MV-4-11 (cell line): ENCODE measurements at places on chromosomes 12 and 14.

DNA sequence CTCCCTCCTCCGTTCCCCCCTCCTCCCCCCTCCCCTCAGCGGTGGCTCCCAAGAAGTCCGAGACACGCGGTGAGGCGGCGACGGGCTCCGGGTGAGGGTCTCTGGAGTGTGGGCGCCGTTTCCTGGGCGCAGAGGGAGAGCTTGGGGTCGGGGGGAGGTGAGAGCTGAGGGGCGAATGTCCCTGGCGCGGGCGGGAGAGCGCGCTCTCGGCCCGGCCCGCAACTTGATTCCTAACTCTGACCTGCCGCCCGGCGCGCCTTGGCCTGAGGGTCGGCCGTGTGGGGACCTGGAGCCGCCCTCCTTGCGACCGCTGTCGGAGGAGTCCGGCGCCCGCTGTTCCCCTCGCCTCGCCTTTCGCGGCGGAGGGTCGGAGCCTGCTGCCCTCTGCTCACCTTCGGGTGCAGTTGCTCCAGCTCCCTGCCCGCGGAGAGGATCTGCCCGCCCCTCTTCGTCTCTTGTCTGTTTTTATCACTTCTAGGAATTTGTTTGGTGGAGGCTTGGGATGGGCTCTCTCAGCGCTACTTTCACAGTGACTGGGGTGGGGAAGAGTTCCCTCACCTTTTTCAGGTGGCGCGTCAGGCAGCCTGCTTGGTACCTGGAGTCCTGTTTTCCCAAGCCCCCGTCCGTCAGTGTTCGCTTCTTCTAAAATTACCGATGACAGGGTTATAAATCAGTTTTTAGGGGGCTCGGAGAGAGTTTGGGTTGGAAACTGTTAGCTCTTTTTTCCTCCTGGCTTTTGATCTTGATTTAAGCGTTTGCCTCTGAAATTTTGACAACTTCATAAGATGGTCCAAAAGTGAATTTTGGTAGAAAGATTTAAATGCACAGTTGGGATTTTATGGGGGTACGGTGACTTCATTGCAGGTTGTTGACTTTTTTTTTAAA, 495 bp downstream of the ADIPOR2 start:
- no peak for DNase-seq

- no peak for DNase-seq
Measured at GRCh38 chr14:86518298-86518697, 988.4 kb downstream of the FLRT2 start.

DNA sequence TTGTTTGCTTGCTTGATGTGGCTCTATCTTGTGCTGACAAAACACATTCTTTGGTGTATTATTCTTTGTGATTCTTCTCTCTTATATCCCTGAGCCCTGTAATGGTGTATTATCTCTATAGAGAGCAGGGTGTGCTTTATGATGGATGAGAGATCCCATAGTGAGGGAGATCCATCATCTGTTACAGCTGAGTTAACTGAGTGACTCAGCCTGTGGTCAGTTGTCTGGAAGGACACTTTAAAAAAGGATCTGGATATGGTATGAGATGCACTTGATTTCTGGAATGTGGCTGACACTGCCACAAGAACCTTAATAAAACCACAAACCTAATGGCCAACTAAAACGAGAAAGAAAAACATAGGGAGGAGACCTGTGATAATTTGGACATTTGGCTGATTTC, 461.4 kb upstream of the SYT1 start:
- no peak for DNase-seq

DNA sequence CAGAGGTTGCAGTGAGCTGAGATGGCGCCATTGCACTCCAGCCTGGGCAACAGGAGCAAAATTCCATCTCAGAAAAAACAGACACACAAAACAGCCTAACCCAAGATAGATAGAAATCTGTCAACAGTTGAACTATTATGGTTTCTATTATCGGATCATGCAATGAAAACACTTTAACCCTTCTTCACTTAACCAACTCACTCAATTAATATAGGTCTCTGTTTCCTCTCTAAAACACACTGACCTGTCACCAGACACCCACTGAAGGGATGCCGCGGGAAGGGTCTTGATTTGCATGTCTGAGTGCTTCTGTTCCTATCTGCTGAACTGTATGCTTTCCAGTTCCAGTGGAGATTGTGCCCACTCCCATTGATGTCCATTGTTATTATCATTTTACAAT, 38.0 kb upstream of the NUDT4 start:
- DNase-seq: no peak

DNA sequence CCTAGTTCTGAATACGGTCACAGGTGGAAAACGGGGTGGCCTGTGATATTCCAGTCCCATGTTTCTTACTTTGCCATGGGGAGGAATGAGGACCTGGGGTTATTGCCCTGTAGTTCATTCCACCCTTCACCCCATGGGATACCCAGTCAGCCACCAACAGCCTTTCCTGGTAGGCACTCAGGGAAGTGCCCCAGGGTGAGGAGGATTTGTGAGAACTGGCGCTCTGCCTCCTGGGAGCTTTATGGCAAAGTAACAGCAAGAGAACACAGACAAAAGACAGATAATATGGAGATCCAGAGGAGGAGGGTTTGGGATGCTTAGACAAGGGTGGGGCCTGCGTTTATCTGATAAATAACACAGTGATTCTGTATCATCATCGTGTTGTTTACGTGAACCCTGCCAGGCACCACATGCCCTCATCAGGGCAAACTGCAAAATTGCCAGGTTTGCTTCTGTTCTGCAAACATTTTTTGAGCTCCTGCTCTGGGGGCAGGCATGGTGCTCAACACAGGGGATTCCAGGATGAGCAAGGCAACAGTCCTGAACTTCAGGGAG, 223.5 kb downstream of the SLC41A2 start:
- no peak for DNase-seq

GRCh38 chr12:89736995-89737394, 28.4 kb upstream of the ATP2B1 start:
- peak; percentile 80 for DNase-seq

GRCh38 chr12:76190299-76190698, 105.8 kb upstream of the NAP1L1 start:
- DNase-seq: no peak

DNA sequence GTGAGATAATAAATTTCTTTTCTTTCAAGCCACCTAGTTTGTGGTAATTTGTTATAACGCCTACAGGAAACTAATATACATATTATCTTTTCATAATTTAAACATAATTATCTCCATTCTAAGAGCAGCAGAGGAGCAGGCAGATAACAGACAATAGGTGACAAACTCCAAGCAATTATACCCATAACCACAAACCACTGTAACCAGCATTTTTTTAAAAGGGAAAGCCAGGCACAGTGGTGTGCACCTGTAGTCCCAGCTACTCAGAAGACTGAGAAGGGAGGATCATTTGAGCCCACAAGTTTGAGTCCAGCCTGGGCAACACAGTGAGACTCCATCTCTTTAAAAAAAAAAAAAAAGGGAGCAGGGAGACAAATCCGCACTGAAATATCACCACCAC, 54.9 kb downstream of the ATF7 start:
- DNase-seq: no peak

GRCh38 chr14:68104518-68104917, 284.9 kb downstream of the RAD51B start:
- DNase-seq: no peak

- DNase-seq: peak; percentile 34
Measured at GRCh38 chr12:96170328-96170727, 23.8 kb upstream of the ELK3 start.

GRCh38 chr12:62217466-62218194, 42.6 kb upstream of the USP15 start:
- DNase-seq: no peak

DNA sequence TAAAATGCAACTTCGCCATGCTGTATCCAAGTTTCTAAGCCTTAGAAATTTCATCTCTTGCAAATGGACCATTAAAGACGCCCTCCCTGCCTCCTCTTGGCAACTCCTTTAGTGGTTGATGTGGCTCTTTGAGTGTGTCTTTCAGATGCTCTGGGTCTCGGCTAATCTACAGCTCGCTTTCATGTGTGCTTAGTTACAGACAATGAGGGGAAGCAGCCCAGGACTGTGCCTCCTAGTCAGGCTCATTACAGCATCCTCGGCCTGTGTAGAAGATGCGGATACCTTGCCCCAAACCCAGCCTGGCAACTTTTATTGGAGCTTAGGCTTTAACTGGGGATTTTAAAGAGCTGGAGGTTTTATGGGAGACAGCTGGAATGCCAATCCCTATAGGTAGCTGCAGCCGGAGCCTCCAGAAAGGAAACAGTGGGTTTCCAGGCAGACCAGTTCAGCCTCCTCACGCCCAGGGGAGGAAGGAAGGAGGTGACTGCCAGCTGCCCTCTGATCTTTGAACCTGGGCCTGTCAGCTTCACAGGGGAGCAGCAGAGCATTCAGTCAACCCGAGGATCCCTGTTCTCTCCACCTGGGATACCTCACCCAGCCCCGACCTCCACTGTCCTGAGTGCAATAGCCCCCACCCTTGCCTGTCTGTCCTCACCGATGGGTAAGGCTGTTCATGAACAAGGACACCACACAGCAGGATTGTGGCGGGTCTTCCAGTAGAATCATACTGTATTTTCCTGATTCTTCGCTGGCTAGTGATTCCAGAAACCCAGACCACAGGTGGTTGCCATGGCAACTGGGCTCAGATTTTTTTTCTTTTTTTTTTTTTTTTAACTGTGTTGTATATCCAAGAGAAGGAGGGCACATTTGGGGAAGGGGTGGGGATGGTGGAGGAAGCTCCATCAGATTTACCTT, 638.5 kb downstream of the MED13L start:
- no peak for DNase-seq

DNA sequence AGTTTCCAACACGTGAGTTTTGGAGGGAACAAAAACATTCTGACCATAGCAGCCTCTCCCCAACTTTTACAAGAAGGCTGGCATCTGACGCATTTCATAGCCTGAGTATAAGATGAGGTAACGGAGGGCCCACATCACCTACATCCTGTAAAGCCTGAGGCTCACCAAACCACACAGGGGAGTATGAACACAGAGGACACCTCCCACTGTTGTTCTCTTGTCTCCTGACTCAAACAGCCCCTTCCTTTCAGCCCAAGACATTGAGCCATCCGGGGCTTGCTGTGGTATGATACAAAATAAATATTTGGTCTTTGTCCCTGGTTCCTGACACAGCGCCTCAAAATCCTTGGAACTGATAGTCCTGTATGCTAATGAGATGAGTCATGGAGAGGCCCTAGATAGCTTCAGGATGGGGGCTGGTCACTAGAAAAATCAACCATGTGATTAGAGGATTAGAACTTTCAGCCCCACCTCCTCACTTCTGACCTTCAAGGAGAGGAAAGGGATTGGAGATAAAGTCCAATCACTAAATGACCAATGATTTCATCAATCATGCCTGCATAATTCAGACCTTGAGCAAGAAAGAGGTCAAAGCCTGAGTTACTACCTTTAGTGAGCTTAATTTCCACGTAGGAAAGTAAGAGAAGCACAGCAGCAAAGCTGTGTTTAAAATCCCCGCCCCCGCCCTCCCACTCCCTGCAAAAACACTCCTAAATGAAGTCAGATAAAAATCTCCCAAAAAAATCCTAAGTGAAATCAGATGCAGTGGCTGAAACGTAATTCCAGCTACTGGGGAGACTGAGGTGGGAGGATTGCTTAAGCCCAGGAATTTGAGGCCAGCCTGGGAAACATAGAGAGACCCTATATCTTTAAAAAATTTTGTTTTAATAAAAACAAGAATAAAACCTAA, 236.4 kb downstream of the PCNX1 start:
- peak; percentile 17 for DNase-seq

- DNase-seq: no peak
Measured at GRCh38 chr14:37558740-37559139, 36.3 kb downstream of the FOXA1 start.

DNA sequence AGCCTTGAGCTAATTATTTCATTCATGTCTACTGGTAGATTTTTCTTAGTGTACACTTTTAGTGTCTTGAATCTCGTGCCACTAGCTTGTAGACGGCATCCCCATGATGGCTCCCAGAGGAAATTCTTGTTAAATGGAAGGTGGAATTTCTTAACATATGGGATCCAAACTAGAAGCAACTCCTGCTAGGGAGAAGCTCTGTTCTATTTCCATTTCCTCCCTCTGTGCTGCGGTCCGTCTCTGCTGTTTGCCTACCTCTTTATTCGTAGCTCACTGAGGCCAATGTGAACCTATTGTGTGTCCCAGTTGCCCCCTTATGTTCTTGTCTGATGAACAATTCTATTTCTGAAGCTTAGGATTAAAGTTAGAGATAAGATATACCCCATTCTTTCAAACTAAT, 588 bp downstream of the PIK3C2G start:
- no peak for DNase-seq

DNA sequence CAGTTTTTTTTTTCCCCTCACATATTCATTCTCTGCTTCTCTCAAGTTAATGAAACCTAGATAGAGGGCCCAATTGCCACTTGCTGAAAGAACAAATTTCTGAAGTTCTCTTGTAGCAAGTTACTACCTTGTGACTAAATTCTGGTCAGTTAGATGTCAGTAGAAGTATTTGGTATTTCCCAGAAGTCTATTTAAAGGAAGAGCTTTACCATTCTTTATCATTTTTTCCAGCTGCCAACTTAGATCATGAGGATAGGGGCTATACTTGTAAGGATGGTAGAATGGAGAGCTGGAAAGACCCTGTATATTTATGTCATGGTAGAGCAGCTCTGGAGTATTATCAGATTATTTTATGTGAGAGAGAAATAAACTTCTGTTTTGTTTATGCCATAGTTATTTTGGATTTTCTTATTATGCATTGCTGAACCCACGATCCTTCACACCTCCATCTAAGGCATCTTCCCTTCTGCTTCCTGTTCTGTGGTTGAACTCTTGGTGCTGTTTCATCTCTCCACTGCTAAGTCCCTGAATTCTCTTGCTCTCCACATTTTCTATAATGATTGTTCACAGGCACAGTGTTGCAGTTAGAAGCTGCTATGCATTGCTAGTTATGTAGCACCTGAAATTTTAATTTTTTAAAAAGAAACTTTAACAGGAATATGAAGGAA, 25.9 kb downstream of the FUT8 start:
- peak; percentile 15 for DNase-seq

GRCh38 chr14:55109836-55110235, 19.2 kb upstream of the LGALS3 start:
- DNase-seq: no peak

DNA sequence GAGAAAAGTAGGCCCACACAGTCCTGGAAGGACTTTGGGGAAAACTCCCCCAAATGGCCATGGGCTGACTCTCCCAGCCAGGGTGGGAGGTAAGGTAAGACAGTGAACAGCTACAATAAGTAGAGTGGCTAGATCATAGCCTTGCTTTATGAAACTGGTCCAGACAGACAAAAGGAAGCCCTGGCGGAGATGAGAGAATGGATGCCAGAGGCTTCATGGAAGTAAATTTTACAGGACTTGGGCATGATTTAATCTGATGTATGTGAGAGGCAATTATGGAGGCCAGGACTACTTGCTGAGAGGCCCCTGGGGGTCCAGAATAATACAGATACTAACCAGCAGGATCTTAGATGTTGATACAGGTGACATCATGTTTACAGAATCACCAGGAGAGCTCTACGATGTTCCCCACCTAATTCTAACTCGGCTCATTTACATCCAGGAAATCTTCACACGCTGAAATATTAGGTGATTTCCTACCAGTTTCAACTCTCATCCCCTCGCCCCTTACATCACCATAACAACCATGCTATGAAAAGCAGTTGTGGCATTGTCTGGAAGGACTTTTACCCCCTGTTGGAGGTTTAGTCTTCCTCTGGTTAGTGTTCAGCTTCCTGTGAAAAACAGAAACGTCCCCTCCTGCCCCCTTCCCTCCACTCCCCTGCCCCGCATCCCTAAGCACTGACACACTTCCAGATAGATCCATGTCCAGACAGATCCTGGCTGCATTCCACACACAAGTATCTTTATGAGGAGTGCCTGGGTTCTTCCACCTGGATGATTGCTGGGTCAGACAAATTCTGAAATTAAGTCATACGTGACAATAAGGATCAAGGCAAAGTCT, 39.5 kb upstream of the NT5DC3 start:
- no peak for DNase-seq
